ENCODE measurements at places on chromosomes 7 and 10.

- no peak for DNase-seq
Measured at GRCh38 chr10:58030208-58030607, 237.5 kb downstream of the IPMK start.

GRCh38 chr7:7257899-7258692, 75.8 kb downstream of the C1GALT1 start:
- no peak for DNase-seq

GRCh38 chr7:22001345-22002004, 55.8 kb upstream of the CDCA7L start:
- DNase-seq, result peak; percentile 63

- no peak for DNase-seq
Measured at GRCh38 chr7:94049615-94050014, 45.5 kb upstream of the BET1 start.

- DNase-seq, result no peak
Measured at GRCh38 chr10:47241946-47242867, 57.8 kb upstream of the GDF10 start.

DNA sequence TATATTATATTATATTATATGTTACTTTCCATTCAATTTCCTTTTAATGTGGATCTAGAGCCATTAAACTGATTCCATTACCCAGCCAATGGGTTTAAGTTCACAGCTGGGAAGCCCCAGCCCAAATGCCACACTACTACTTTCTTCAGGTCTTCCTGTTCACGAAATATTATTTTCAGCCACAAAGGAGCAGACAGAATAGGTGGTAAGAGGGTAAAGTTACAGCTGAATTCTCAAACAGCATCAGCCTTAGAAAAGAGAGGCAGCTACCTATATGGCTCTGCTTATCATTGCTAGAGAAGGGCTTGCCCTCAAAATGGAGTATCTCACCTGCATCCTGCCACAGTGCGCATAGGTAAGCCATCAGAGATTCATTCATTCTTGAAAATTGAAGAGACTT, 128.3 kb downstream of the ITGA8 start:
- DNase-seq, result no peak

DNA sequence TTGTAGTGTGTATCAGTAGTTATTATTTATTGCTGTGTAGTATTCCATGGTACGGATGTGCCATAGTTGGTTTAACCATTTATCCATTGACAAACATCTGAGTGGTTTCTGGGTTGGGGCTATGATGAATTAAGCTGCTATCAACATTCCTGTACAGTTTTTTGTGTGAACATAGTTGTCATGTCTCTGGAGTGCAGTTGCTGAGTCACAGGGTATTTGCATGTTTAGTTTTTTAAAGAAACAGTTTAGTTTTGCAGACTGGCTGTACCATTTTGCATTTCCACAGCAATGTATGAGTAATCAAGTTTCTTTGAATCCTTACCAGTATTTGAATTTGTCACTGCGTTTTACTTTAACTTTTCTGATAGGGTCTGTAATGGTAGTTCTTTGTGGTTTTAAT, 516.7 kb upstream of the CELF2 start:
- no peak for DNase-seq

DNA sequence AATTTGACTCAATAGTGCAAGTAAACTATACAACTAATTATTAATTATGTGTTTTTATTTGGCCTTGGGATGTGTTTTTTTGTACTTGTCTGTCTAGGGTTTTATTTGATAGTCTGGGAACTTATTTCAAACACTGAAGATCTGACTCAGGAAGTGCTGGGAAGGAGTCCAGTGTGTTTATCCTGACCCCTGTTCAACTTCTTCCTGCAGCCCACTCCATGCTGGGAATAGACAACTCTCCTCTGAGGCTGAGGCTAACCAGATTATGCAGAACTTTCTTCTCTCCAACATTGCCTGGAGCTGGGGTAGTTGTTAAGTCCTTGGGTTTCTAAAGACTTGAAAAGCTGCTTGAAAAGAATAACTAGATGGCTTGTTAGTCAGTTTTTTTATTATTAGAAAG, 6.9 kb downstream of the CISD1 start:
- DNase-seq, result no peak

All from CD4-positive, alpha-beta T cell treated with Interleukin-4 for 1 hour (primary cell).